K562 (cell line): ENCODE measurements at places on chromosomes 5 and 9. TPM values are rescaled to one million over a fixed set of nuclear protein-coding genes. Genes with fewer than 3 reads are reported as not detected.

Gene KCNN2
- polyA plus RNA-seq = not detected in 2 replicates

Gene TLX3
- polyA plus RNA-seq = not detected in 2 replicates

Gene NAIP
- 3.3 and 3.6 TPM in 2 replicates for polyA plus RNA-seq

GRCh38 chr5:38695021-38695958, 138.8 kb upstream of the LIFR start:
- no peak for DNase-seq

DNA sequence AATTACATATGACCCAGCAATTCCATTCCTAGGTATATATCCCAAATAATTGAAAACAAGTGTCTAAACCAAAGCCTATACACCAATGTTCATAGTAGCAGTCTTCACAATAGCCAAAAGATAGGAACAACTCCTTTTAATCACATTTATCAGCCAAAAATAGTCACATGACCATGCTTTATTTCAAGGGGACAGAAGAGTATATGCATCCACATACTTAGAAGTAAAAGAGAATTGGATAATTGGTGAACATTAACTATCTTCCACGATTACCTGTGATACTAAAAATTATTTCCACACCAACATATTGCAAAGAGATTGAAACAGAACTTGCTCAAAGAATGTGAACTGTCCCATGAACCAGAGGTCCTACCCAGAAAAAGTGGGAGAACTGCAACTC, 51.8 kb upstream of the FOXE1 start:
- DNase-seq = no peak

DNA sequence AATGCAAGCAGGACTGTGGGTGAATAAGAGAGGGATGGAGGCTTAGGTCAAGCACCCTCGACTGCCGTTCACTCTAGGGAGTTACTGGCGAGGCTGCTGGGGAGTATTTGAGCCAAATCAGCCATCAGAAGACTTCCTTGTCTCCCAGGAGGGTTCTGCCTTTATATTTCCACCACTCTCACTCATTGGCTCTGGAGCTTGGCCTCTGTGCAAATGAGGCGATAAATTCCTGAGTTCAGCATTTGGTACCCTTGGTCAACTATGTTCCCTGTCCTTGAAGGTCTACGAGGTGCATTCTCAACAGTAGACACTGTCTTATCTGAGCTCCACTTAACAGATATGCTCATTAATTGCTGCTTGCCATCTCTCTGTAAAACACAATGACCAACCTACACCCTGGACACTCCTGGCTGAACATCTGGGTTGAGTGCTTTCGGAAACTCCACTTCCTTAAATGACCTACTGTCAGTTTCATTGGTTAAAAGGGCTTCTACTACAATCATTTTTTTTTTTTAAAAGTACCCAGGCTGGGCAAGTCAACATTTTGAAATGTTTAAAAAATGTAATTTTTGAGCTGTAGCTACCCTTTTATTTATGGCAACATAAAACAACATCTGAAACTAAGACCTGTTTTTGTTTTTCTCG, 153.2 kb downstream of the NTRK2 start:
- no peak for DNase-seq

DNA sequence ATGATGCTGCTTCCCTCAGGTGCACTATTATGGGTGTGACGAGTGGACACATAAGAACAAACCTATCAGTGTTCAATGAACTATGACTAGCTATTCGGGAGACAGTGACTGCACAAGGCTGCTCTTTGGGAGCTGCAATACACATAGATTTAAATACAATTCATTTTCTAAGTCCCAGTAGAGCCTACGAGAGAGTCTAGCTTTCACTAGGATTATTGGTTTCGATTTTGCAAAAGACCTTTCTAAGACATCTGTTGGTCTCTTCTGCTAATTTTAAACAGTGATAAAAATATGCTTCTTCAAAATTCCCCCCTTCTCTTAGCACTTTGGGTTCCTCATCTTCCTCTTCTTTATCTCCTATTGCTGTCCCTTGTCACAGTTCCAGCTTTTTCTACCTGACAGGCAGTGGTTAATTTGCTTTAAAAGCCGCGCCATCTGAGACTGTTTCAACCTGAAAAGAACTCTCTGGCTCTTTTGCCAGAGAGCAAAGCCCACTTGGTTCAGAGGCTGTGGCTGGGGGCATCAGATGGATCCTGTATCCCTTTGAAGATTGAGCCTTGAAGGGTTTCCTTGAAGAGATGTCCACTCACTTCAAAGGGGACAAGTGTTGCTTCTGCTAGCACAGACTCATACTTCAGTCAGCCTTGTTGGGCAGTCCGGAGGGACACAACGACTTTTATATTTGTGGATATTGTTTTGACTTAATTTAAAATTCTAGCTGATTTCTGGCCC, 241.5 kb downstream of the MAN2A1 start:
- DNase-seq = no peak

DNA sequence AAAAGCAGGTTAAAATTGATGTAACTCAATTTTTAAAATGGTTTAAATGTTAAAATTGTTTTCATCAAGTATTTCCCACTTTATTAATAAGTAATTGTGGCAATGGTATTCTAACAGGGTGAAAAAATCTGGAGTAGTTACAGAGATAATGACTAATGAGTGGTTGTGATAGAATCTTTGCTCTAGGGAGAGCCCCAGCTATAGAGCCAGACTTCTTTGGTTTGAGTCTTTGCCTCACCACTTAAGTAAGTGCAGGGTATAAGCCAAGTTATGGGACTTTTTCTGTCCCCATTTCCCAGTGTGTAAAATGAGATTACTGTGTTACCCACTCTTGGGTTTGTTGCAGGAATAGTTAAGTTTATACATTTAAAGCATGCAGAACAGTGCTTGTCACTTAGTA, 158.1 kb downstream of the FER start:
- DNase-seq = no peak

DNA sequence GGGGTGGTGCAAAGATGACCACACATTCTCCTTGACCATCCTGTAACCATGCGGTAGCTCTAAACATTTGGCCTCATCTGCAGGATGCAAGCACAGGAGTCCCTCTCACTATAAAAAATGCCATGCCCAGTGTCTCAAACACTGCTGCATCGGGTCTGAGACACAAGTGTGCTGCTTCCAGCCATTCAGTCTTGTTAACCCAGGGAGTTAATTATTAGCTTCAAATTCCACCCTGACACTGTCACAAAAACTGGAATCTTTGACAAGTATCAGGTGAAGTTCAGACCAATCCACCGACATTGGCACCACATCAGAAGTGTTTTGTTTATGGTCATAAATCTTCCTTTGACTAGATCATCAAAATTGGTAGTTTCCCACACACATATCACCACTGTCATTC, 119.1 kb upstream of the RASEF start:
- DNase-seq = no peak

GRCh38 chr5:179258922-179259730, 86.1 kb downstream of the ADAMTS2 start:
- no peak for DNase-seq

GRCh38 chr5:51384281-51384840, 1.1 kb downstream of the ISL1 start:
- DNase-seq = no peak

DNA sequence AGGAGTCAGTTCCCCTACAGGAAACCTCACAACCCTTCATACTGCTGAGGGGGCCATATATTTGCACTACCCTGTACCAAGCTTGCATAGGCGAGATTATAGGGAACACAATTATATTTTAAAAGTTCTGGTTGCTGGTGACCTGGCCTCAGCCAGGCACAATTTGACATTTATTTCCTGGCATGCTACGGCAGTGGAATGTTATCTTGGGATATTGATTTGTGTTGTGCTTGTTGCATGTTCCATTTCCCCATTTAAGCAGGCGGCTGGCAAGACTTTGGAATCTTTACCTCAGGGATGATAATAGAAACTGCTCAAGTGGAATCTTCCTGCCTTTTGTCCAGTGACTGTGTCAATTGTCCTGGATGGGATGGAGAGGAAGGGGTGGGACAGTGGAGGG, 67.0 kb upstream of the RPS23 start:
- DNase-seq = no peak

GRCh38 chr5:154190595-154191304, at the start of gene GALNT10:
Gene GALNT10, plus strand, starts transcription at chr5:154190733. Its CDS starts 134 bp downstream, at chr5:154190867.
- peak; percentile 77 for DNase-seq

GRCh38 chr5:90691533-90691932, 132.9 kb downstream of the ADGRV1 start:
- DNase-seq = no peak

DNA sequence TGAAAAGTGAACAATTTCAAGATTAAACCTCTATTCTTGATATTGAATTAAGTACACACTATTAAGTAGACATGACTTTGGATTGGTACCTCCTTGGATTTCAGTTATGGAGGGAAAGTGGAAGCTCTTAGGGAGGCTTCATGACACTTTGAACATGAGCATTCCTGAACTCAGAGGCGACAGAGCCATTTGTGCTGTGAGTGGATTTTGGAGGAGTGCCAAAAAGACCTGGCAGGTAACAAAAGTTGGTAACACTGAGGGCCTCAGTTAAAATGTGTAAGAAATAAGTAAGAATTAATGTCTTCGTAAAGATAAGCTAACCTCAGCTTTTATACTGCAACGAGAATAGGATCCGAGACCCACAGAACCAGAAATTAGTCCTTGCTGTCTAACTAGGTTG, 356.7 kb downstream of the ARRDC3 start:
- DNase-seq = no peak

DNA sequence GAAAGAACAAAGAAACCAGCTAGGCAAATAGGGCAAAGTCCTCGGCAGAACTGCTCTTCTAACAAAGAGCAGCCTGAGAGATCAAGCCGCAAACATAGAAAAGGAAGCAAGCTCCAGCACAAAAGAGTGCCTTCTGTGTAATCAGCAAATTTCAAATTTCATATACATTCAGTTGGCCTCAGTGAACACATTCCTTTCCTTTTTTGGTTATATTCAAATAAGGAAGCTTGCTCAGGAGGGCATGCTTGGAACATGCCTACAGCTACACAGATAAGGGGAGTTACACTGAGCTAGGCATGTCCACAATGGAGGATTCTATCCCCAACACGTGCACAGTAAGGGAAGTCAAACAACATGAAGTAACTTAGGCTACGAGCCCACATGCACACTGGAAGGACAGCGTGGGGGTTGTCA, 23.4 kb downstream of the IL33 start:
- DNase-seq = no peak

- DNase-seq = no peak
These were observed 111.3 kb upstream of the KCNN2 start for GRCh38 chr5:114250536-114250935.
